ENCODE measurements at places on chromosomes 5 and 9. TPM values are rescaled to one million over a fixed set of nuclear protein-coding genes. Genes with fewer than 3 reads are reported as not detected.

- no peak for DNase-seq
Observed at GRCh38 chr9:18456624-18457237, 17.2 kb upstream of the ADAMTSL1 start.

DNA sequence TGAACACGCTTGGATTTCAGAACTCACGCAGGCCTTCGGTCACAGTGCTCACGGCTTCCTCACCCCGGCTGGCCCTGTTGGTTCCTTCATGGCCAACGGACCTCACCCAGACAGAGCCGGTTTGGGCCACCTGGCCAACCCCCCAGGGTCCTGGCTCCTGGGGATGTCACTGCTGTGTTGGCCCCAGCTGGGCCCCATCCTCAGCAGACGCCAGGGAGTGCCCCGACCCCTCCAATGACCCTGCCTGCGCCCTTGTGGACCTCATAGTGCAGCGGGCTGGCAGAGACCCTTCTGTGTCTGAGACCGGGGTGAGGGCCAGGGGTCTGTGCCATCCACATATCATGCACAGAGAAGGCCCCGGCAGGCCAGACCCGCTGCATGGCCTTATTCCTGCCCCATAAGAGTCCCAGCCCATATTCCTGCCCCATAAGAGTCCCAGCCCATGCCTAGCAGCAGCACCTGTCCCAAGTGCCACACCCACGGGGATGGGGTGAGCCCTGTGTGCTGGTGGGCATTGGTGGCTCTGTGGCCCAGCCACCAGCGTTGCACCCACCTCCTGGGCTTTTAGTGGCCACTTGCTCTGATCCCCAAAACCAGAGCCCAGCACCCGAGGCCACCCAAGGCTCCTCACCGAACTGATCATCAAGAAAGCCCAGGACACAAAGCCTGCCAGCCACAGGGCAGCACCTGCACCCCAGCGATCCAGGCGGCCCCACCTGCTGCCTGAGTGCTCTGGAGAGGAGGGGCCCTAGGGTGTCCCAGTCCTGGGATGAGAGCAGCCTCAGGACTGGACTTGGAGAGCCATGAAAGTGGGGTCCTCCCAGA is 1.3 kb upstream of the LPCAT1 start:
- DNase-seq = no peak

- DNase-seq = no peak
Observed at GRCh38 chr9:116236979-116237378, 83.4 kb downstream of the PAPPA start.

DNA sequence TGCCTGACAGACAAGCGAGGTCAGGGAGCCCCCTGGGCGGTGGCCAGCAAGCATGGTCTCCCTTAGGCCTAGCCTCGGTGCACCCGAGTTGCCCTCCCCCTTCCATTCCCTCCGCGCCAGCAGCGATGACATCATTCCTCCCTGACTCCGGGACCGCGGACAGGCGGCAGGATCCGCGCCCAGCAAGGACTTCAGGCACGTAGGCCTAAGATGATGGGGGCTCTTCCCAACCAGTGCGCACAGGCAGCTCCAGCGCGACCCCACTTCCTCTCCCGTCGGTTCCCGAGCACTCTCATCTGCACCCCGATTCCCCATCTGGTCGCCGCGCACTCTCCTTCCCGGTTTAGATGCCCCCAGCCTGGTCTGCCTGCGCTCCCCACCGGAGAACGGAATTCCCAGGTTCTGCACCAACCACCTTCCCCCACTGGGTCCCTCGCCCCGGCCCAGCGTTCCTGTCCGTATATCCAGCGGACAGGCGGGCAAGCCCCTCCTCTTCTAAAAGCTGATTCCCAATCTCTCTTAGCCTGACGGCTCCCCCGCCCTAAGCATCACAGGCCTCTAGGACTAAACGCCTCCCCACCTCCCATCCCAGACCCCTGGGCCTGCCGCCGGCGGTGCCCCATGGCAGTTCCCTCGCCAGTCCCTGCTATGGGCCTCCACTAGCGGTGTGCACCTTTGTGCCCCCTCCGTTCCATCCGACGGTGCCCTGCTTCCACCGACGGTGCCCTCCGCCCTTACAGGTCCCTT is 931 bp downstream of the FAM219A start:
- DNase-seq = peak; percentile 83

- DNase-seq = no peak
Observed at GRCh38 chr9:114629563-114630090, 18.5 kb downstream of the TMEM268 start.

DNA sequence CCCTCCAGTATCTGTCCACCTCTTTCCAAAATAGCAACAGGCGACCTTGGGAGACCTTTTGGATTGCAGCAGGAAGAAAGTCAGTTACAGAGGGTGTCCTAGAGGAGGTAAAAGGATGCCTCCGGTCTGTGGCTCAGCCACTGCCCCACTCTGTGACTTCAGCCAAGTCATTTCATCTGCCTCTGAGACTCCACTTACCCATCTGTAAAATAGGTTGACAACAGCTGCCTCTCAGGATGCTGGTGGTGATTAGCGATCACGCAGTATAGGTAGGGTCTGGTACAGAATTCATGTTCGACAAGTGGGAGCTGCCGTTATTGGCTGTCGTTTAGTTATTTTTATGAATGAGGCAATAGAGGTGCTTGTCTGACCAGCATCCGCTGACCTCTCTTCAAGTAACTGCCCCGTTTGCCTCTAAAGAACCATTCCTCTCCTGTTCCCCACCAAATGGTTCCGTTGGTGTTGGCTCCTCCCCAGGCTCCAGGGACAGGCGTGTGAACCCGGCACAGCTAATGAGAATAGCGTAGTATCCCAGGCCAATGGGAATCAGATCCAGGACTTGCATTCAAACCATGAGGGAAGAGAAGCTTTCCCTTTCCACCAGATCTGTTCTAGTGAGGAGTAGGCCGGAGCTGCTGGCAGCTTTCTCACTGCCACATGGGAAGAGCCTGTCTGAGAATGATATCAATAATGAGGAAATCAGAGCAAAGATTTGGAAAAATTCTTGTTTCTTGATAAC is 64.1 kb downstream of the SMIM23 start:
- no peak for DNase-seq

DNA sequence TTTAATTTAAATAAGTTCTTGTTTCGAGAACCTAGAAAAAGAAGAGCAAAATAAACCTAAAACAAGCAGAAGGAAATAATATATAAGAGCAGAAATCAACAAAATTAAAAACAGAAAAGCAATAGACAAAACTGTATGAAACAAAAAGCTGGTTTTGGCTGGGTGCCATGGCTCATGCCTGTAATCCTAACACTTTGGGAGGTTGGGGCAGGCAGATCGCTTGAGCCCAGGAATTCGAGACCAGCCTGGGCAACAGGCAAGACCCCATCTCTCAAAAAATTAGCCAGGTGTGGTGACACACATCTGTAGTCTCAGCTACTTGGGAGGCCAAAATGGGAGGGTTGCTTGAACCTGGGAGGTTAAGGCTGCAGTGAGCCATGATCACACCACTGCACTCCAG is 59.2 kb upstream of the OTP start:
- DNase-seq = no peak

- no peak for DNase-seq
Observed at GRCh38 chr5:128477944-128478343, 60.1 kb downstream of the FBN2 start.

DNA sequence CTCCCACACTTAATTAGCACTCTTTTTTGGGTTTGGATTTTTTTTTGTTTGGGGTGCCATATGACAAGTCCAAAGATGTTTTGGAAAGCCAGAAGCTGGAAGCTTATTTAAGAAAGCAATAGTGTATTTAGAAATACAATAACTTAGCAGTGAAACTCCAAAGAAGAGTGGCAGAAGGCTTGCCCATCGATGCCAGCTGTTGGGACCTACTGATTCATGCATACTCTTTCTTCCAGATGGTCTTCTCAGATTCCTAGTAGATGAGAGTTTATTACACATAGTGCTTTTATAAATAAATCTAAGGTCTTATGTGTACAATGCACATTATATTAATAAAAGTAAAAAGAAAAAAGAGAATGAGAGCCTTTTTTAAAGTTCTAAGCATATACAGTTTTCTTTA is 374.6 kb downstream of the OSTF1 start:
- no peak for DNase-seq

GRCh38 chr5:35038891-35039290 is 8.9 kb downstream of the AGXT2 start:
- no peak for DNase-seq

DNA sequence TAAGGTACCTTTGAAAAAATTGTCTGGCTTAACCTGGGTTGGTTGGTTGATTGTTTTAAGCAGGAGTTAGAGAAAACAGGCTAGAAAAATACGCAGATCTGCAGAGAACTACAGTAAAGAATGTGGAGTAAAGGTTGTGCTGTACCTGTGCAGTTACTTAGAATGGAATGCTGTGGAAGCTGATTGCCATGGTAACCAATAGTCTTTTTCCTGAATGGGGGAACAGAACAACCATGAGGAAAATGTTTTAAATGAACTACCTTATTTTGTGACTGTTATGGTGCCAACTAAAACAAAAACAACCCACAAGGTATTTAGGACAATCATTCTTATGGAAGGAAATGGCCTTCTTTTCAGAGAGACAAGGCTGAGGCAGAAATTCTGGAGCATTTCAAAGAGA is 4.8 kb upstream of the HOMER1 start:
- DNase-seq = peak; percentile 71

GRCh38 chr5:40429258-40430100 is 250.2 kb upstream of the PTGER4 start:
- DNase-seq = peak; percentile 94

GRCh38 chr5:167969998-167970397 is 321.4 kb upstream of the WWC1 start:
- DNase-seq = no peak

- DNase-seq = no peak
Observed at GRCh38 chr9:126703002-126703865, 89.5 kb downstream of the LMX1B start.

DNA sequence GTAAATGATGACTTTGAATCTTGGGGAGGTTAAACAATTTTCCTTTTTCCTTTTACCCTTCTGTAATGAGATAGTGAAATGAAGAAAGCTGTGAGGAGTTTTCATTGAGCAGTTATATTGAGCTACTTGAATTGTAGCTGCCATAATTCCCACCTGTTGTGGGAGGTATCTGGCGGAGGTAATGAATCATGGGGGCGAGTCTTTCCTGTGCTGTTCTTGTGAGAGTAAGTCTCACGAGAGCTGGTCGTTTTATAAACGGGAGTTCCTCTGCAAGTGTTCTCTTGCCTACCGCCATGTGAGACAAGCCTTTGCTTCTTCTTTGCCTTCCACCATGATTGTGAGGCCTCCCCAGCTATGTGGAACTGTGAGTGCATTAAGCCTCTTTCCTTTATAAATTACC is 258.4 kb downstream of the FER start:
- no peak for DNase-seq

GRCh38 chr5:74798977-74799911 is 32.2 kb downstream of the NSA2 start:
- no peak for DNase-seq

- no peak for DNase-seq
Observed at GRCh38 chr9:130662970-130663257, 1.5 kb upstream of the PRDM12 start.

DNA sequence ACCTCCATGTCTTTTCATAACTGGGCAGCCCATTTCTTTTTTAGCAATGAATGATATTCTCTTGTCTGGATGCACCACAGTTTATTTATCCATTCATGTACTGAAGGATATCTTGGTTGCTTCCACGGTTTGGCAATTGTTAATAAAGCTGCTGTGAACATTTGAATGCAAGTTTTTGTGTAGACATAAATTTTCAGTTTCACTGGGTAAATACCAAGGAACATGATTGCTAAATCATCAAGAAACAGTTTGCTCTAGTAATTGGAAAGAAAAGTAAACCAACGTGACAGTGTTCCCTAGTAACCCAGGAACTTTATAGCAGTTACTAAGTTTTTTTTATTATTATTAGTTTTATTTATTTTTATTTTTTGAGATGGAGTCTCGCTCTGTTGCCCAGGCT is 100.4 kb downstream of the VPS13A start:
- DNase-seq = no peak

GRCh38 chr5:28397502-28397941 is 1359.1 kb upstream of the CDH9 start:
- no peak for DNase-seq

- DNase-seq = no peak
Observed at GRCh38 chr5:126640866-126641265, 40.1 kb downstream of the PHAX start.

DNA sequence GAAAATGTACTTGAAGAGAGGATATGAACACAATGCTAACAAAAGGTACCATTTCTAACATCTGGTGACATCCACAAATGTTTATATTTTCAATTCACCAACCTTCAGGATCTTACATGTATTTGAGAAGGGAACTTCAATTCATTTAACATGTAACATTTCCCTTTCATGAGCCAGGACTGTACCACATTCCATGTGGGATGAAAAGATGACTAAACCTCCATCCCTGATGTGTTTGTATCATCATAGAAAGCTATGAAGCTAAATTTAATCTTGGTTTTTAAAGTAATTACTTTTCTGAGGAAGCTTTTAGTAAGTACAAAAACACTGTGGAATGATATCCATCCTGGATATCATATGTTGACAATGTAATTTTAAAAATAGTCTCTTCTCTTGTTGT is 78.2 kb upstream of the GNA14 start:
- DNase-seq = no peak

- no peak for DNase-seq
Observed at GRCh38 chr5:39422036-39422606, 2.7 kb downstream of the DAB2 start.

DNA sequence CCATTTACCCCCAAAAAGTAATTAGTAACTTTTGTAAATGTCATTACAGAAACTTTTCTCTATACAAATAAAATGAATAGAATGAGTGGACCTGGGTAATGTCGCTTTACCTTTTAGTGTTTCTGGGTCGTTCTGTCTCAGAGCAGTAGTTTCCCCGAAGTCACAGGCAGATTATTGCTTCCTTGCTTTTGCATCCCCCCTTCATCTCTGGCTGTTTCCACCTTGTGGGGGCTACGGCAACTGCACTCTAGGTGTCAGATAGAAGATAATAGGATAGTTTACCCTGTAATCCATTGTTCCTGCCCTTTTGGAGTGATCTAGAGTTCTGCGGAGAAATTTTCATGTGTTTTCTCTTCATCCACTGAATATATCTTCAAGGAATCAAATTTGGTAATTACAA is 68.7 kb downstream of the PRR16 start:
- no peak for DNase-seq

- DNase-seq = peak; percentile 45
Observed at GRCh38 chr5:14036947-14037346, 92.5 kb upstream of the DNAH5 start.

GRCh38 chr5:54676481-54677340 is 159.2 kb downstream of the SNX18 start:
- no peak for DNase-seq

The IL9 gene
- total RNA-seq = not detected

The GABRG2 gene
- total RNA-seq = not detected

The SEMA4D gene
- 2.0 TPM for total RNA-seq

The TLX3 gene
- total RNA-seq = not detected

The DCTN3 gene
- 71.5 TPM for total RNA-seq

The MSH3 gene
- total RNA-seq = 6.3 TPM

The CKS2 gene
- total RNA-seq = 60.3 TPM

The SMIM15 gene
- 20.0 TPM for total RNA-seq

The GGTA1 gene
- total RNA-seq = 5.4 TPM

The CDKN2B gene
- 1.4 TPM for total RNA-seq

The PDE6A gene
- not detected for total RNA-seq

The CMBL gene
- 3.5 TPM for total RNA-seq

The GALNT12 gene
- total RNA-seq = under 0.01 TPM

Measured in lung microvascular endothelial cell (primary cell).